ENCODE measurements at places on chromosomes 4 and X. TPM values are rescaled to one million over a fixed set of nuclear protein-coding genes. Genes with fewer than 3 reads are reported as not detected.

Gene HSFX4
- not detected for polyA plus RNA-seq

DNA sequence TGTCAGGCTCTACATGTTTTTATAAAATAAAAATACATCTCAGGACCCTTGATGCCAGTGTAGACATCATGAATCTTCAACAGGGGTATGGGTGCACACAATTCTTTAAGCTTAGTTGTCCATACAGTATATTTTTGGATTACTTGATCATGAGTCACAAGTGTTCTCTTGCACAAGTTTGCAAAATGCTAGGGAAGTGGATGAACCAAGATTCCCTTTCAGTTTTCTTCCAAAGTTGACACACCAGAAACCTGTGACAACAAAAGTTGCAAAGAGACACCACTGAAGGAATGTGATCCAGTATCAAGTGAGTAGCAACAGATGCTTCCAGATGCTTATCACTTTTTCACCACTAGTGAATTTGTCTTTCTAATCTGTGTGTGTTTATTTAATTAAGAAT, 1021.2 kb downstream of the PCDH7 start:
- DNase-seq: no peak

DNA sequence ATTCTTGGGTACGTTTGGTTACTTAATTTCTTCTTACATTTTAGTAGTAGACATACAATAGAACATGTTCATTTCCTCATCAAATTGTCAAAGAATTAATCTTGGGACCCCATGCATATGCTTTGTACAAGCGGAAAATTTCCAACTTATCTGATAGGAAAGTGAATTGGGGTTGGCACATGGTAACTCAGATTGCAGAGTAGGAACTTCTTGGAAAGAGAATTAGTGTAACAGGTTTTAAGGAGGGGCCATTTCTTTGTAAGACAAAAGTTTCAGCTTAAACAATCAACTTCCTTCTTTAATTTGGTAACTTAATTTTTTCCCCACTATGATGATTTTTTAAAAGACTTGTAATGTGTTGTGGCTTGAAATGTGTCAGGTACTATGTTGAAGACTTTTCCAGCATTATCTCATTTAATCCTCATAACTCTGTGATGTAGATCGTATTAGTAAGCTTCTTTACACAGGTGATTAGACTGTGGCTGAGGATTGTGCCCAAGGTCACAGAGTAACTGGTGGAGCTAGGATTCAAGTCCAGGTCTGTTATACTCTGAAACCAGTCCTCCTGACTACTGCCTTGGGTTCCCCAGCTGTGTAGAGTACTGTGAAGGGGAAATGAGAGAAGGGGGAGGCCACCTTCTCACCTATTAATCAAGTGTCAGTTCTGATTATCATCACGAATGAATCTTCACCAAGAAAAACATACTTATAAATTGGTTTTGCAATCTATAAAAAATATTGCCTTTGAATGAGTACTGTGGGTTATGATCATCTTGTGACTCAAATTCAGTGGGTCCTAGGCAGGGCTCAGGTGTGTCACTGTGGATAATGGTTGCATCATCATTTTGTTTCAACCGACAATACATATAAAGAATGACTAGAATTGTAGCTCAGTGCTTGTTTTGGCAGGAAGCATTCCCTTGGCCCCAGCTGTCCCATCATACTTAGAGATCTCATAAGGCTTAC, 4.3 kb downstream of the GK start:
- no peak for DNase-seq

Gene CXCR3
- polyA plus RNA-seq: not detected

DNA sequence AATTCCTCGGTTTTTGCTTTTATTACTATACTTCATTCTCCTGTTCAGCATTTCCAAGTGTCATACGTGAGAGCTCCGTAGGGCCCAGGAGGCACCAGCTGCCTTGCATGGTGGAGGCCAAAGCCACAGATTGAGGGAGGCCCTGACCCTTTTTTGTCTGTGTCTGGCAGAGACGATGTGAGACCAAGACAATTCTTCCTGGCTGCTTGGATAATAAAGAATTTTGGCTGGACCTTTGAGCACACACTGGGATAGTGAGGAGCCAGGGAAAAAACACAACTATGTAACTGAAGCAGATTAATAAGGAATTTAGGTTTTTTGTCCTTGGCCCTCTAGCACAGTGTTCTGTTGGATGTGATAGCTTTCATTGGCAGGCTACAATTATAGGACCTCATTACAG, 161.0 kb downstream of the CPXCR1 start:
- no peak for DNase-seq

DNA sequence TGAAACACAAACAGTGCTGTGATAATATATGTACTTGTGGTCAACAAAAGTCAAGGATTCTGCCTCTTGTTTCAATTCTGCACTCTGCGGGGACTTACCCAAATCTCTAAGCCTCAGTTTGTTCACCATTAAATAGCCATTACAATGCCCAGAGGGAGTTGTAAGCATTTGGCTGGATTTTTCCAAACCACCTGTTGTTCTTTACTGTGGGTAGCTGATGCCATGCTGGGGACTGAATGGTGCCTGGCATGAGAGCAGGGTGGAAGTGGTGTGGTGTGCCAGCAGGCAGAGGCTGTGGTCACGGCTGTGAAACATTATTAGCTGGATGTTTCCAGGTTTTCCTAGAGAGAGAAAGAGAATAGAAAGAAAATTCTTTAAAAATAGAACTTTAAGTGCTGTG, 60.7 kb upstream of the PAK3 start:
- no peak for DNase-seq

DNA sequence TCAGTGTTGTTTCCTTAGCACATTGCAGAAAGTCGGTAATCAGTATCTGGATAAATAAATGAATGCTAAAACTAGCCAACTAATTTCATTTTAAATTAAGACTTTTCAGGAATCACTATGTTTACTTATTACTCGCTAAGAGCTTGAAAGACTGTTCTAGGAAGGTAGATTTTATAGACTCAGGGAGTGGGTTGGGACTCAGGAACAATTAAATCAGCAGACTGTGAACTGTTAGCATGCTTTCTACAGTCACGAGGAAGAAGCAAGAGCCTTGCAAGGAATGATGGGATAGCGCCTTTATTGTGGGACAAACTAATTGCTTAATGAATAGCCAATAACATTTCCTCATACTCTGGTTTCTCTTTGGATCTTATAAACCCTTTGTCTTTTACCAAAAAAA, 183.2 kb upstream of the AADAT start:
- no peak for DNase-seq

GRCh38 chrX:22134681-22135080, 102.6 kb downstream of the PHEX start:
- peak; percentile 48 for DNase-seq
